Activated CD8-positive, alpha-beta memory T cell treated with anti-CD3 and anti-CD28 coated beads for 1 hour (primary cell): ENCODE measurements at places on chromosomes 2 and 18.

DNA sequence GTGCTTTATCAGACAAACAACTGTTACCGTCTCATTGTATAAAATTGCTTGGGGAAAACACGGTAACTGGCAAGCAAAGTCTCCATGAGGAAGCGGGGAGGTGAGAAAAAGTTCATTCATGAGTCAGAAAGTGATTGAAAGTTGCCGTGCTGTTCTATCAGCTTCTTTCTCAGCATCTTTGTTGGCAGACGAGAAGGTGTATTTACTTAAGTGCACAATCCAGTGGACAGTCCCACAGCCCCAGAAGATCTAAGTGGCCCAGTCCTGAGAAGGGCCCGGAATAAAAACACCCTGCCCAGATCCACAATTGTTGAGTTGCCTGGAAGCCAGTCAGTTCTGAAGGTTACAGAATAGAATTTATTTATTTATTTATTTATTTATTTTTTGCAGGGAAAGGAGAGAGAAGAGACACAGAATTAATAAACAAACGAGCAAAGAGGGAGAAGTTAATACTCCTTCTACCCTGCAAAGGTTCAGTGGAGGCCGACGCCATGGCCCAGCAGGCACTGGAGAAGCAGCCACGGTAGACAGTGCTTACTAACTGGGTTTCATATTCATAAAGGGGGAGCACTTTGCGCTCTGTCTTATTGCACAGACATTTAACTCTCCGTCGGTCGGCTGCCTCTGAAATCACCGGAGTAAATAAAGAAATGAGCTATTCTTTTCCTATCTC is 676.0 kb upstream of the SALL3 start:
- no peak for DNase-seq

- DNase-seq = no peak
Measured at GRCh38 chr2:126950504-126950903, 51.8 kb downstream of the TEX51 start.

DNA sequence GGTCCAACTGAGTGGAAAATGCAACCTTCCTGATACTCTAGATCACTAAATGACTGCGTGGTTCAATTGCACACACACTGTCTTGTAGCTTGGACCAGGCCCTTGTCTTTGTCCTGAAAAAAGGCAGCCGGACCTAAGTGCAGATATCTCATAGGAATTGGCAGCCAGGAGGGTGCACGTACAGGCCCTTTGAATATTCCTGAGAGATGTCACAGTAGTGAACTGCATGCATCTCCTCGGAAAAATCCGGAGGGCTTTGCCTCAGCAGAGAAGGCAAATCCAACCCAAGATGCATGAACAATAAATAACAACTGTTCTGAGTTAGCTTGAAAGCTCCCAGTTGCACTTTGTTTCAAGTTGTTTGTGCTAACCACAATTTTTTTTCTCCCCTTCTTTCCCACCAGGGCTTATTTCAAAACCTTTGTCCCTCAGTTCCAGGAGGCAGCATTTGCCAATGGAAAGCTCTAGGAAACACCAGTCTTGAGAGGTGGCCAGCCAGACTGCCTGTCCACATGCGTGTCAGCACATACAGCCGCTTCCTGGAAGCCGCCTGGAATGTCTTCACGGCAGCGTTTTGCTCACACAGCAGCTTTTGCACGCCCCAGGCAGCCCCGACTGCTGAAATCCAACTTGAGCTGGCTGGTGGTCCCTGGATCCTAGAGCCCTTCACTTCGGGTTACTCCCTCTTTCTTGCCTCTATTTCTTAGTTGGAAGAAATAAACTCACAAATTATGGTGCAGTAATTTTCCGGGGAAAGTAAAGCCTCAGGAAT is 54.4 kb upstream of the FOSL2 start:
- DNase-seq = no peak

- DNase-seq = no peak
Measured at GRCh38 chr2:77479395-77479794, 42.8 kb downstream of the LRRTM4 start.

DNA sequence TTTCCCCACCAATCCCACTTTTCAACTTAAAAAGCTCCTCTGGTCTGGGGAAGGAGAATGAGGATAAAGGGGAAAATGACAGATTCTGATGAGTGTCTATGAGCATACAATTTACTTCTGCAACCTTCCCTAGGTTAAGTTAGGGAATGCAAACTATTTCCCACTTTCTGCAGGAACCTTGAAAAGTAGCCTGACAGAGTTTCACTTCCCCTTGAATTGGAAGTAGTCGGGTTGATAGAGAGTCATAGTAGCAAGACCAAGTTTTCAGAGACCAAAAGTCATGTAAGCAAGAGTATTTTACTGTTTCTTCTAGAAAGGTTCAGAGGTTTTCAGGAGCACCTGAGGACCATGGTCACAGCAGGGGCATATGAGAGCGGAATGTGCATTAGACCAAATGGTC is 815.1 kb downstream of the CPS1 start:
- DNase-seq = no peak

GRCh38 chr2:160816916-160817499 is 323.4 kb upstream of the RBMS1 start:
- DNase-seq = no peak

GRCh38 chr2:42867093-42868065 is 75.0 kb upstream of the HAAO start:
- DNase-seq = no peak

GRCh38 chr2:18171191-18172139 is 293.0 kb downstream of the KCNS3 start:
- no peak for DNase-seq
